Smooth muscle cell of the coronary artery (primary cell): ENCODE measurements at places on chromosomes 5 and 9. TPM values are rescaled to one million over a fixed set of nuclear protein-coding genes. Genes with fewer than 3 reads are reported as not detected.

The PCDHB2 gene
- total RNA-seq = 1.1 and 3.7 TPM in 2 replicates

The PPP3R2 gene
- not detected in 2 replicates for total RNA-seq

The ZNF618 gene
- 8.9 and 9.1 TPM in 2 replicates for total RNA-seq

The SPATA31C1 gene
- not detected in 2 replicates for total RNA-seq

The CARD9 gene
- total RNA-seq = 0.53 and 0.59 TPM in 2 replicates
